RKO (cell line): ENCODE measurements at places on chromosomes 7 and 10.

- no peak for DNase-seq
Observed at GRCh38 chr10:25933653-25934608, at the start of gene MYO3A. MYO3A (plus strand) TSS chr10:25934229; CDS start chr10:25952111, 17,882 bp downstream.

GRCh38 chr10:130895161-130895560, 416.4 kb downstream of the TCERG1L start:
- no peak for DNase-seq

- DNase-seq = no peak
Observed at GRCh38 chr10:72174297-72174662, 41.5 kb upstream of the ANAPC16 start.

DNA sequence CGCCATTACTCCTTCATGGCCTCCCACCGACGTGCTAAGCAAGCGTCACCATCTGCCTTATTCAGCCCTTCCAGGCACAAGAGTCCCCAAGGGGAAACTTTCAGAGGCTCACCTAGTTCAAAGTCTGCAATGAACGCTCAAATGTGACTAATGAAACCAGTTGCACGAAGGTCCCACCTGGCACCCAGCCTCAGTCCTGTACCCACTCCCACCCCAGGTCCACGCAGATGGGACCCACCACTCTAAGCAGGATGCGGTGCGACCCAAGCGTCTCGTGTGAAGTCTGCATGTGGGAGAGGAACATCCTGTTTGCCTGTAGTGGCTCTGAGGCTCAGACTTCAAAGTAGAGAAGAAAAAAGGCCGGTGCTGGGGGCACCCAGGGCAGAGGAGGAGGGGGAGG, 40.3 kb downstream of the RGS10 start:
- no peak for DNase-seq

DNA sequence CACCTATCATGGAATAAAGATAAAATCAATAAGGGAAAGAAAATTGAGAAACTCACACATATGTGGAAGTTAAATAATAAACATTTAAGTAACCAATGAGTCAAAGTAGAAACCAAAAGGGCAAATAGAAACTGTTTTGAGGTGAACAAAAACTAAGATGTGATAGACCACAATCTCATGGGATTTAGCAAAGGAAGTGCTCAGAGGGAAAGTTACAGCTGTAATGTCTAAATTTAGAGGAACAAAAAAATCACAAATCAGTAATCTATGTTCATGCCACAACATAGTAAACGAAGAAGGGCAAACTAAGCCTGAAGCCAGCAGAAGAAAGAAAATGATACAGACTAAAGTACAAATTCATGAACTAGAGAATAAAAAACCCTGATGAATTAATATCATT, 16.3 kb downstream of the CYP3A4 start:
- no peak for DNase-seq

DNA sequence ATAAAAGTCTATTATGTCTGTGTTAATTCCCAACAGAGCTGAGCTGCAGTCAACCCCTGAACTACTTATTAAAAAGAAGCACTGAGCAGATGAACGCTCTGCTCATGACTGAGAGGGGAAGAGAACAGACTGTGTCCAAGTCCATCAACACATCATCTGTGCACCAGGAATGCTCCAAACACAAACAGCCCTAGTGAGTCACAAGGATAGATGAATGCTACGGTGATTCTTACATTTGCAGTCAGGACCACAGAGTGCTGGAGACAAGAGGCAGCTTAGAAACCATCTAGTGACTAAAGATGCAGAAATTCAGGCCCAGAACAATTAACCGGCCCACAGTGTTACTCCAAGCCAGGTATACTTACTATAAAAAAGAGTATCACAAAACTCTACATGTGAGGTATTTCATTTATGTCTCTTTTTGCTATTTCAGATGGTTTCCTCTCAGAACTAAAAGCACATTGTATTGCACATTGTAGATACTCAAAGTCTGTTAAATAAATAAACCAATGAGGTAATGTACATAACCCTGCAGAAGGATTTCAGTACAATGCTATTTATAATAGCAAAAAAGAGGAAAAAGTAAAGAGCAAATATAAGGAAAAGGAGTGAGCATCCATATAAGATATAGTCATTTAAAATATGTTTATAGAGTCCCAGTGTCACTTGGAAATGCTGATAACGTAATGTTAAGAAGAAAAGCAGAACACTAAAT, 159.2 kb downstream of the KCNMA1 start:
- peak; percentile 16 for DNase-seq

DNA sequence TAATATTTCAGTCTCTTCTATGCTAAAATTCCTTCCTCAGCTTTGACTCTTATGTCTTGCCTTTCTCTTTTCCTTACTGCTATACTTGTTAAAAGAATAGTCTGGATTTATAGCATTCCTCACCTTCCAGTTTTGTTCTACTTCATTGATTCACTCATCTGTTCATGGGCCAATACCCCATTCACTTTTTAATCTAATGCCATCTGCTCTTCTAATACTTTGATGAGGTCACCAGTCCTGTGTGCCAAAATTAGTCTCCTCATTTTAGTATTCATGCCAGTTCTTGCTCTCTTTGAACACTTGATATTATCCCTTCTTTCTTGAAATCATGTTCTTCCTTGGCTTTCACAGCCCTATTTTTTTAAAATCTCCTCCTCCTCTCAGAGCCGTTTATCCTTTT, 19.3 kb downstream of the STK17A start:
- no peak for DNase-seq

GRCh38 chr10:77452952-77453564, 184.6 kb downstream of the KCNMA1 start:
- no peak for DNase-seq

GRCh38 chr7:143248761-143249354, 14.4 kb upstream of the GSTK1 start:
- no peak for DNase-seq
